ENCODE measurements at places on chromosomes 1 and 21.

GRCh38 chr1:21126324-21126723 is 50.4 kb downstream of the EIF4G3 start:
- no peak for DNase-seq

- no peak for DNase-seq
Measured at GRCh38 chr1:183318433-183318832, 99.7 kb downstream of the NMNAT2 start.

- no peak for DNase-seq
Measured at GRCh38 chr1:161827786-161828185, 61.7 kb downstream of the ATF6 start.

- peak; percentile 49 for DNase-seq
Measured at GRCh38 chr1:236280438-236281197, 1.1 kb downstream of the ERO1B start.

GRCh38 chr1:178862864-178863263 is 8.0 kb downstream of the ANGPTL1 start:
- DNase-seq, result no peak

GRCh38 chr1:64683419-64683818 is 61.5 kb upstream of the RAVER2 start:
- no peak for DNase-seq

GRCh38 chr1:88186911-88187310 is 497.2 kb upstream of the PKN2 start:
- DNase-seq, result no peak

- no peak for DNase-seq
Measured at GRCh38 chr1:54803761-54804470, 2.8 kb upstream of the TTC22 start.

DNA sequence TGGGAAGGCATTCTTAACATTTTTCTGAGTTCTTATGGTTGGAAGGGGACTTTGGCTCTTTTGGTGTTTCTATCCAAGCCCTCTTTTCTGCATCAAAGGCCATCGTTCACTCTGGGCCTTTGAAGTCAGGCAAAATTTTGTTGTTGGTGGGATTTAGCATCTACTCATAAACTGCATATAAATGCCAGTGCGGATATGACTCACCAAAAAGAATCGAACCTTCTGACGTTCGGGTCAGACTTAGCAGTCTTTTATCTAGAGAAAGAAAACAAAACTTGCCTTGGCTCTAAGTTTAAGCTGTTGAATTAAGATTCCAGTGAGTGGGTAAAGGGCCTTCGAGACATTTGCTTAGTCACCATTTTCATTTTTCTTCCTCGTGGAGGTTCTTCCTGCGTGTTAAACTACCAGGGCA is 51.4 kb downstream of the EVA1C start:
- DNase-seq, result no peak

GRCh38 chr1:221022331-221022730 is 143.1 kb downstream of the HLX start:
- no peak for DNase-seq

- DNase-seq, result no peak
Measured at GRCh38 chr1:198042168-198042567, 114.6 kb upstream of the NEK7 start.

GRCh38 chr21:27806281-27806680 is 839.4 kb upstream of the ADAMTS5 start:
- DNase-seq, result no peak

DNA sequence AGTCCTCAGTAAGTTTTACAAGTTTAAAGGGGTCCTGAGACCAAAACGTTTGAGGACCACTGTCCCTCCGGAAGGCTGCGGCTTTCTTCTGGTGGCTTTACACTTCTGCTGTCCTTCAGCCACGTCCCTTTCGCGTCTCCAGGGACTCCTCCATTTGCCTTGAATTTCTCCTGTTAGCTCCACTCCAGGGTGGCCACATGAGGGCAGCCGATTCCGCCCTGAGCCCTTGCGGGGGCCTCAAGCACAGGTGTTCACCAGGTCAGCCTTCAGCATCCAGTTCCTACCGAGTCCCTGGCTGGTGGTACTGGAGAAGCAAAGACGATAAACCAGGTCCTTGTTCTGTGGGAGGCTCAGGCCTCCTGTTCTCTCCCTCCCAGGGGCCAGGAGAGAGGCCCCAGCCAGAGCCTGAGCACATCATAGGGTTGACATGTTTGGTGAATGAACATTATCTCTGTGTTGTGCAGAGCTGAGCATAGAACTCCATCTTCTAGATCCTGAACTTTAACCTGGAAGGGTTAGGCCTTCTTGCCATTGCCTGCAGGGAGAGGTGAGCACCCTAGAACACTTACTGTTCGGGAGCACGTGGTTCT is 27.4 kb upstream of the COQ8A start:
- no peak for DNase-seq

GRCh38 chr1:46041974-46042373 is 90.5 kb downstream of the PIK3R3 start:
- no peak for DNase-seq

GRCh38 chr21:31665397-31665796 is 5.9 kb downstream of the SOD1 start:
- no peak for DNase-seq

DNA sequence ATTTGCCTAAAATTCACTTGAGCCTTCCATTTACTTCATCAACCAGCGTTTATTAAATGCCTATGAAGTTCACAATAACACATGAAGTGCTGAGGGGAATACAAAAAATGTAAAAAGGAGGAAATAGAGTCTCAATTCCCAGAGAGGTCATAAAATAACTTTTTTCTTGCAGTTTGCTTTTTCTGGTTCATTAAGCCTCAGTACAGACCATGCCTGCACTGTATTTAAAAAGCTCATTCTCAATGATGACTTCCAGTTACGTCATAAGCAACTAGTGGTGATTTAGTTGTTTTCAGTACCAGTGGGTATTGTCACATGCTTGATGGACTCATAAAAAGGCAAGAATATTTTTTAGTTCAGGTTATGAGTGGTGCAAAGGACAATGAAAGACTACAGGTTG is 160.1 kb upstream of the UBE2U start:
- no peak for DNase-seq

DNA sequence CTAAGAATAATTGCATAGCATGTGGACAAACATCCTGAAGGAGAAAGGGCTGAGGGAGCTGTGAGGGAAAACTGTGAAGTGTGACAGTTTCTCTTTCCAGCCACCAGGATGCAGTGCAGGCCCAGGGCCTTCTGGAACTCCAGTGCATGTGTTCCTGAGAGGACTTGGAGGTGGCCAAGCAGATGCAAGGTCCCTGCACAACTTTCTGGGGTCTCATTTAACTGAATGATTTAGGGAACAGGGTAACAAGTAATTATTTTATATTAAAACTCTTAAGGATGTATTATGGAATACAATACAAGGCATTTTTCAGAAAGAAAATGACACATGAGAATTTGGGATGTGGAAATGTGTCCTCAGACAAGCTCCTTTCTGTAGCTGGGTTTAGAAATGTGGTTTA is 61.2 kb upstream of the MCOLN3 start:
- peak; percentile 44 for DNase-seq

DNA sequence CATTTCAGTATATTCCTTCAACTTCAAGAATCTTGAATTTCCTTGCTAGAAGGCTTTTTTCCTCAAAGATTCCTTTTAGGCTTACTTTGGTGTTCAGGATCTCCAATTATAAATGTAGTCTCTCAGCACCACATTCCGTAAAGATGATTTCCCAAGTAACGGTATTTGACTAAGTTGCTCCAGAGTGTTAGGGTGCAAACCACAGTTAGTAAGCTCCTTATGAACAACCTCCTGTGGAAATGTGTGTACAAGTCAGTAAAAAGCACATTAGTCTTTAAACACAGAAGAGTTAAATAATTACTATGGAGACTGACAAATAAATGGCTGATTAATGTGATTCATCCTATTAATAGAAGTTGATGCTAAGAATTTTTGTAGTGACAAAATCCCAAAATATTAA is 10.3 kb downstream of the DONSON start:
- no peak for DNase-seq

DNA sequence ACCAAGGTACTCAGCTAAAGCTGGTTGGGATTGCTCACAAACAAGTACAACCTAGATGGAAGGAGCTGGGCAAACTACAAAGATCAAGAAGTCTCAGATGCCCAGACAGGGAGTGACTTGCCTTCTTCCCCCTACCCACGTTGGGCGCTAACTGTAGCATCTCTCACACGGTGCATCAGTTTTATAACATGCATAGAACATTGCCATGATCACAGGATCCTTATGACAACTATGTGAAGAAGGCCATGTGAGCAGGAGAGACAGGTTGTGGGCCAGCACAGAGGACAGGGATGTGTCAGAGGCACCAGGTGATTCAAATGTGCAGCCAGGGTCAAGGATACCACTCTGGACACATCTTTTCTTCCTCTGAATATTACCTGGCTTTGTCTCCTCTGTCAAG is 28.3 kb upstream of the CYP4B1 start:
- DNase-seq, result no peak

DNA sequence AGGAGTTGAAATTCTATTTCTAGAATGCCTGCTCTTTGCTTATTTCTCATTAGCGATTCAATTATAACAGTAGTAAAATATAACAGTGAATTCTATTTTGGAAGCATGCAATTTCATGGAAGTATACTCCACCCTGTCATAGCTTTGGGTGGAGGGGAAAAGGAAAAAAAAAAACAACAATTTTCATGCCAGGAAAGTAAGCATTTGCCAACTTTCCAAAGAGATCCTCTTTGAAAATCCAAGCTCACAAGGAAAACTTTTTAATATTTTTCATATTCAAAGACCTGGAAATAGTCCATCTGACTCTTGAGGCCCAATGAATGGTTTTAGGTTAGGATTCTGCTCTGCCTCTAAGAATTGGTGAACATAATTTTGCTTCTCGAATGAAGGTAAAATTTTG is 134.5 kb downstream of the PTPN14 start:
- DNase-seq, result no peak

- DNase-seq, result no peak
Measured at GRCh38 chr1:1964811-1965210, 38.8 kb downstream of the CFAP74 start.

- DNase-seq, result peak; percentile 68
Measured at GRCh38 chr1:84122780-84123382, 21.2 kb upstream of the PRKACB start.

DNA sequence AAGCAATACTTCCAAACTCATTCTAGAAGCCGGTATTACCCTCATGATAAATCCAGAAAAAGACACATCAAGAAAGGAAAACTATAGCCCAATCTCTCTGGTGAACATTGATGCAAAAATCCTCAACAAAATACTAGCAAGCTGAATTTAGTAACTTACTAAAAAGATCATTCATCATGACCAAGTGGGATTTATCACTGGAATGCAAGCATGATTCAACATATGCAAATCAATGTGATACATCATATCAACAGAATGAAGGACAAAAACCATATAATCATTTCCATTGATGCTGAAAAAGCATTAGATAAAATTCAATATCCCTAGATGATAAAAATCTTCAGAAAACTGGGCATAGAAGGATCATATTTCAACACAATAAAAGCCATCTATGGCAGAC is 402.9 kb downstream of the TGFB2 start:
- no peak for DNase-seq

DNA sequence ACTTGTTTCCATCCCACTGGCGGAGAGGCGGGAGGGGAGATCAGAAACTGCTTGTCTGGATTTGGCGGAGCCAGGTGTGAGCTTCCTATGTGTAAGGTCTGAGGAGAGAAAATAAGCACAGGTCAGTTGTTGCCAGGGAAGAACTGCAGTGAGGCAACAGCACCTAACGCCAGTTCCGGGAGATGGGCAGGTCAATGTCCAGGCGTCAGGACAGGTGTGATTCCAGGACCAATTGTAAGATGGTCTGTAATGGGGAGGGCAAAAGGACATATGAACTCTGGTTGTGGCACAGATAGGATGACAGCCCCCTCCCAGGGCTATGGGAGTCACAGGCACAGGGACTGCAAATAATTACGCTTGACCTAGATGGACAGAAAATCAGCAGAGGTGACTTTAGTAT is 9.6 kb upstream of the KCNE1 start:
- no peak for DNase-seq

GRCh38 chr1:34740161-34740868 is 14.5 kb upstream of the GJB5 start:
- no peak for DNase-seq

DNA sequence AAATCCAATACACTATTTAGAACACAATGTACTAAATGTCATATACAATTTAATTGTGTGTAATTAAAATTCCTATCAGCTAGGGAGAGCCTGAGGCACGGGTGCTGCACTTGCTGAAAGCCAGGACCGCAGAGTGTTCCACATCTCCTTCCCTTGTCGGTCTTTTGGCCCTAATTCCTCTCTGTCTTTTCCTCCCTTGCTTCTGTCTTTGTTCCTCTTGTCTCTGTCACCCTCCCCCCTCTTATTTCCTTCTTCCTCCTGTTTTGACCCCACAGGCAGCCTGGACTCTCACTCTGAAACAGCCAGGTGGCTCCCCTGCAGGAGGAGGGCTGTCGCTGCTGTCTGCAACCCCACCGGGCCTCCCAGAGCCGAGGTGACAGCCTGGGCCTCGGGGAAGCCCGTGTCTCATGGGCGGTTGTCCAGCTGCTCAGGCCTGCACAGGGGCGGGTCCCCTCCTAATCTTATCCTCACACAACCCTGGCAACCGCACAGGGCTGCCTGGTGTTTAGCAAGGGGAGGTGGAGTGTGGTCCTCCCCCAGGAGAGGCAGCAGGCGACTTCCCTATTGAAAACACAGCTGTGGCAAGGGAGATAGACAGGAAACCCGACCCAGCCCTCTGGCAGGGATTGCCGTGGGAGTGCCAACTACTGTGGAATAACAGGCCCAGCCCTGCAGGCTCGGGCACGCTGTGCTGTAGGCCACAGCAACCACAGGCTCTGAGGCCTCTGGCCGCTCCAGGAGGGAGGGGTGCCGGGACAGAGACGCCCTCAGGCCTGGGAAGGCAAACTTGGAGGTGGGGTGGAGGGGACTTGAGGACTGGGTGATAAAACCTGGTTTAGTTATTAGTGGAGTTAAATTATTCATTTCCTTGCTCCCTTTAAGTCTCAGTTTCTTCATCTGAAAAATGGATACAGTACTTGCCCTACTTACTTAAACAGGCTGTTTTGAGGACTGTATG is 68.8 kb upstream of the WDR26 start:
- peak; percentile 37 for DNase-seq

DNA sequence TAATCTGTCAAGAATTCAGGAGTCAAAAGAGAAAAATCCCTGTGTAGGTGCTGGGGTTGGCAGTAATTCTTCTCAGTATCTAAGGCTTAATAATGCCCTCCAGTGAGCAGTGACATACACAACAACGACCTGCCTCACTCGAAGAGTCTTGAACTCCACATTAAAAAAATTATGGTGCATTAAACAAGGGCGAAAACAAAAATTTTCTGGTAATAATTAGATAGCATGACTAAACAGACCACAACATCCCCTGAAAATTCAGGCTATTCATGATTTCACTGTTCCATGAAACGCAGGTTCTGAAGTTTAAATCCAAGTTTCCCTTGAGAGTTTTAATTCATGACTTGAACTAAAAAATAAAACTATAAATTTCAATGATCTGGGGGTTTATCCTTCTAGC is 5.1 kb downstream of the SRSF4 start:
- DNase-seq, result no peak

DNA sequence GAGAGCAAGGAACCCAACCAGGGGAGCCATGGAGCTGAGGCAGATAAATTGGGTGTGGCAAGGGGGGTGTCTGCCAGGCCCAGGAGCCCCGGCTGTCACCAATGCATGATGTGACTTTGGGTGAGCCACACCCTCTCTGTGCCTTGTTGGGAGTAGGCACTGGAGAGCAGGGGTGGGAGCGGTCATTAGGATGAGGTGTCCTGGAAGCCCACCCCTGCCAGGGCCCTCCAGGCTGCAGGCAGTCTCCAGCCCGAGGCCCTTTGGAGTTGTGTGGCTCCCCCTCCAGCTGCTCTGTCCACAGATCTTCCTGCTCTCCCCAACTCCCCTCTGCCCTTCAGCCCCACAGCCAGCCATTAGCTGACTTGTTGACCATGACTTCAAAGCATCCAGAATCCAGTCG is 11.4 kb downstream of the MX2 start:
- no peak for DNase-seq

All from NAMALWA (cell line).